ENCODE measurements at places on chromosomes 13 and 19.

DNA sequence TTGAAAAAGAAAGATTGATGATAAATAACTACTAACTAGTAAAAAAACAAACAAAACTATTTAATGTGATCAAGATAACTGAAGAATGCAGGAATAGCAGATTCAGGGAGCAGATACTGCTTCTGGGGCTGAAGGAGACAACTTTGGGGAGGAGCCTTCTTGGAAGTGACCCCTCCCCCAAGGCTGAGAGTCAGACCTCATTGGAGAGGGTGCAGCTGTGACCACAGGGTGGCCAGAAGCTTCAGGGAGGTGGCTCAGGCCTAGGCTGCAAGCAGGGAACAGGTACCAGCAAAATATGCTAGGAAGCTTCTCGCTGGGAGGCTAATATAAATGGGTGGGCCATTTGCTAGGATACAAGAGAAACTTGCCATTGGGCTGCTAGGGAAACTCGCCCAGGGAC lies 149.9 kb downstream of the MYO16 start:
- no peak for DNase-seq

DNA sequence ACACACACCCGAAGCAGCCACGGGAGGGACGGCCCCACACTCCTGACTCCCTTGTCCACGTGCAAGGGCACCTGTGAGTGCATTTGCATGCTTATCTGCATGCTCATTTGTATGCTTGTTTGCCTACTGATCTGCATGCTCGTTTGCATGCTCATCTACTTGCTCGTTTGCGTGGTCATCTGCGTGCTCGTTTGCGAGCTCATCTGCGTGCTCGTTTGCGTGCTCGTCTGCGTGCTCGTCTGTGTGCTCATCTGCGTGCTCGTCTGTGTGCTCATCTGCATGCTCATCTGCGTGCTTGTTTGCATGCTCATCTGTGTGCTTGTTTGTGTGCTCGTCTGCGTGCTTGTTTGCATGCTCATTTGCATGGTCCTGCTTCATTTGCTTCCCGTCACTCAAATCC lies 23.8 kb downstream of the SHC2 start:
- no peak for DNase-seq

GRCh38 chr13:36124236-36124822 lies 6.9 kb downstream of the DCLK1 start:
- DNase-seq: no peak

GRCh38 chr13:44305917-44306370 lies 67.7 kb upstream of the SERP2 start:
- no peak for DNase-seq

GRCh38 chr19:49684251-49684982 lies 5.0 kb upstream of the ADM5 start:
- DNase-seq: no peak

GRCh38 chr19:35609851-35610353 lies 2.6 kb upstream of the HAUS5 start:
- no peak for DNase-seq

DNA sequence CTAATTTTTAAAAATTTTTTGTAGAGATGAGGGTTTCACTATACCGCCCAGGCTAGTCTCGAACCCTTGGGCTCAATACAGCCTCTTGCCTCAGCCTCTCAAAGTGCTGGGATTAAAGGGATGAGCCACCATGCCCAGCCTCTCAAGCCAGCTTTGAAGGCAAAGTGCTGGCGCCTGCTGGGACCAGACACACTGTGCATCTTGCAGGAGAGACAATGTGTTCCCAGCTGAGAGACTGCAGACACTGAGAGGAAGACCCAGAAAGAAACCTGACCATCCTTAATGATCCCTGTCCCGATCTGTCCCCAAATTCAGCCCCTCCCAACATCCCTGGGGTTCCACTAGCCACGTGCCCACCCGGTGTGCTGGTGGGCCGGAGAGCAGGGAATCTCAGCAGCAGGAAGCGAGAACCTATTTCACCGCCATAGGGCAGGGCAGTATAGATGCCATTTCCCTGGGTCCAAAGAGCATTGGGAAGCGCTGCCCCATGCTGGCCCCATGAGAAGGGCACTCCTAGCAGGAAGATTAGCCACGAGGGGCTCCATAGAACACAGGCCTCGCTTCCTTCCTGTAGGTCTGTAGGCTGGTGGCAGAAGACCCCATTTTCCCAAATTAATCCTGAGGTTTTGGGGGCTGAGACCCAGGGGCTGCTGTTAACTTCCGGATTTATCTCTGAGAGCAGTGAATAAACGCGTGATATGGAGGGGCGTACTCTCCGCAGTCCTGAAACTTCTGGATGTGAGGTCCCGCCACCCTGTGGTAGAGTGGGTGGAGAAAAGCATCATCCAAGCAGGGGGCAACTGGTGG lies 968 bp downstream of the RAVER1 start:
- DNase-seq: no peak

- no peak for DNase-seq
Measured at GRCh38 chr19:35478794-35479677, 11.2 kb downstream of the KRTDAP start.

DNA sequence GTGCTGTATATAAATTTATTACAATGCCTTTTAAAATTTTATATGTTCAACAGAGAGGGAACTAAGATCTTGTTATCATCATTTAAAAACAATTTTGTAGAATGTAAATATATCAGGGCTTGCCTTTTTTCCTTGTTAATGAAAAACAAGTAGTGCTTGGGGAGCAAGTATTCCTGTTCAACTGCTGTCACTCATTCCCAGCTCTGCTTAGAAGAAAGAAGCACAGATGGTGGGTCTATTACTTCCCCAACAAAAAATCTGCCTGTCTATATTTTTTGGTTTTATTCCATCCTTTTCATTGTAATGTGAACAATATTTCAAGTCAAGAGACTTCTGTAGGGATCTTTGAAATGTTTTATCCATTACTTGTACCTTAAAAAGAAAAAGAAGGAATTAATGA lies 503.9 kb downstream of the GPC5 start:
- no peak for DNase-seq

GRCh38 chr19:16566161-16566560 lies 6.1 kb downstream of the SLC35E1 start:
- peak; percentile 81 for DNase-seq

- DNase-seq: peak; percentile 94
Measured at GRCh38 chr19:48332662-48333466, 7.5 kb downstream of the EMP3 start.

GRCh38 chr19:45419396-45419795 lies 4.3 kb downstream of the ERCC1 start:
- no peak for DNase-seq

- DNase-seq: no peak
Measured at GRCh38 chr13:53013113-53013512, 15.5 kb upstream of the OLFM4 start.

DNA sequence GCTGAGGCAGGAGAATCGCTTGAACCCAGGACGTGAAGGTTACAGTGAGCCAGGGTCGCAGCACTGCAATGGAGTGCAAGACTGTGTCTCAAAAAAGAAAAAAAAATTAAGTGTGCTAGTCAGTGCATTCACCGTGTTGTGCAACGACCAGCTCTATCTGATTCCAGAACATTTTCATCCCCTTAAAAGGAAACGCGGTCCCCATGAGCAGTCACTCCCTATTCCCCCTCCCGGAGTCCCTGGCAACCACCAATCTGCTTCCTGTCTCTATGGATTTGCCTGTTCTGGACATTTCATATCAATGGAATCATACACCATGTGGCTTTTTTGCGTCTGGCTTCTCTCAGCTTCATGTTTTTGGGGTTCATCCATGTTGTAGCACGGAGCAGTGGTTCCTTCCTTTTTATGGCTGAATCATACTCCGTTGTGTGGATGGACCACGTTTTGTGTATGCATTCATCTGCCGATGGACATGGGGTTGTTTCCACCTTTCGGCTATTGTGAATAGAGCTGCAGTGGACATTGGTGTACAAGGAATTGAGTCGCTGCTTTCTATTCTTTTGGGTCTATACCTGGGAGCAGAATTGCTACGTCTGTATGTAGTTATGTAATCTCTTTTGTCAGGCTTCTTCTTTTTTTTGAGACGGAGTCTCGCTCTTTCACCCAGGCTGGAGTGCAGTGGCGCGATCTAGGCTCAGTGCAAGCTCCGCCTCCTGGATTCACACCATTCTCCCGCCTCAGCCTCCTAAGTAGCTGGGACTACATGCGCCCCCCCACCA lies 19.8 kb downstream of the MYO9B start:
- no peak for DNase-seq

DNA sequence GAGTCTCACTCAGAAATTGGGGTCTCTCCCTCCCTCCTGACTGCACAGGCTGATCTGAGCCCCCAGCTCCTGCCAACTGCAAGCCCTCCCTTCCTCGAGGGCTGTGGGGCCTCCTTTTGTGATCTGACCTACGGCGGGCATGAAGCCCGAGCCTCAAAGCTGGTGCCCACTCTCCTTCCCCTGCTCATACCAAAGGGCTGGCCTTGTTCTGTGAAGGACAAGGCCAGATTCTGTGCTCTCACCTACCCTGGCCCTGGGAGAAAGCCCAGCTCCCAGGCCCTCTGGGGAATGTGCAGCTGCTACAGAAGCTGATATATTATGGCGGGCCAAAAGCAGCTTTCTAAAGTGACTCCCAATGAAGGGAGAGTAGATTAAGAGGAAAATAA lies 9.0 kb upstream of the ECH1 start:
- DNase-seq: no peak
